ENCODE measurements at places on chromosomes 12 and 14.

DNA sequence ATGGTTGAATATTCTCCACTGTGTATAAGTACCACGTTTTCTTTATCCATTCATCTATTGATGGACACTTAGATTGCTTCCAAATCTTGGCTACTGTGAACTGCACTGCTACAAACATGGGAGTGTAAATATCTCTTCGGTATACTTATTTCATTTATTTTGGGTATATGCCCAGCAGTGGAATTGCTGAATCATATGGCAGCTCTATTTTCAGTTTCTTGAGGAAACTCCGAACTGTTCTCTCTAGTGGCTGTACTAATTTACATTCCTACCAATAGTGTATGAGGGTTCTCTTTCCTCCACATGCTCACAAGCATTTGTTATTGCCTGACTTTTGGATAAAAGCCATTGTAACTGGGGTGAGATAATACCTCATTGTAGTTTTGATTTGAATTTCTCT is 623.1 kb upstream of the LRFN5 start:
- no peak for DNase-seq

DNA sequence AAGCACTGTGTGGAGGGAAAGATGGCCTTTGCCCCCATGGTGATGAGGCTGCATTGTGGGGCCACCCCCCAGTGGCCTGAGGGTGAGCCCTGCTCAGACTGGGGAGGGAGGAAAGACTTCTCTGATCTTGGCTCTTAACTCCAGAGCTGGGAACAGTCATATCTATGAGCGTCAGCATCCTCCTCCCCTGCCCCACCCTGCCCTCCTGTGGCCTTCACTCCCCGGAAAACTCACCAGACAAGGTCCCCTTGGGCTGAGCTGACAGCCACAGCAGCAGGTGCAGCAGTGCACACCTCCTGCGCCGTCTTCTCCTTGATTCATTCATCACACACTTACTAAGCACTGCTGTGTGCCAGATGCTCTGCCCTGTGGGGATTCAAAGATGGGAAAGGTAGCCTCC is 98.8 kb downstream of the B4GALNT3 start:
- DNase-seq, result no peak

GRCh38 chr14:47674543-47675465 is 601 bp downstream of the MDGA2 start:
- no peak for DNase-seq

GRCh38 chr12:22242726-22243125 is 91.8 kb downstream of the ST8SIA1 start:
- no peak for DNase-seq

GRCh38 chr14:22380571-22381407 is 208.2 kb downstream of the DAD1 start:
- DNase-seq, result no peak

GRCh38 chr12:26372866-26373265 is 177.5 kb downstream of the SSPN start:
- no peak for DNase-seq

DNA sequence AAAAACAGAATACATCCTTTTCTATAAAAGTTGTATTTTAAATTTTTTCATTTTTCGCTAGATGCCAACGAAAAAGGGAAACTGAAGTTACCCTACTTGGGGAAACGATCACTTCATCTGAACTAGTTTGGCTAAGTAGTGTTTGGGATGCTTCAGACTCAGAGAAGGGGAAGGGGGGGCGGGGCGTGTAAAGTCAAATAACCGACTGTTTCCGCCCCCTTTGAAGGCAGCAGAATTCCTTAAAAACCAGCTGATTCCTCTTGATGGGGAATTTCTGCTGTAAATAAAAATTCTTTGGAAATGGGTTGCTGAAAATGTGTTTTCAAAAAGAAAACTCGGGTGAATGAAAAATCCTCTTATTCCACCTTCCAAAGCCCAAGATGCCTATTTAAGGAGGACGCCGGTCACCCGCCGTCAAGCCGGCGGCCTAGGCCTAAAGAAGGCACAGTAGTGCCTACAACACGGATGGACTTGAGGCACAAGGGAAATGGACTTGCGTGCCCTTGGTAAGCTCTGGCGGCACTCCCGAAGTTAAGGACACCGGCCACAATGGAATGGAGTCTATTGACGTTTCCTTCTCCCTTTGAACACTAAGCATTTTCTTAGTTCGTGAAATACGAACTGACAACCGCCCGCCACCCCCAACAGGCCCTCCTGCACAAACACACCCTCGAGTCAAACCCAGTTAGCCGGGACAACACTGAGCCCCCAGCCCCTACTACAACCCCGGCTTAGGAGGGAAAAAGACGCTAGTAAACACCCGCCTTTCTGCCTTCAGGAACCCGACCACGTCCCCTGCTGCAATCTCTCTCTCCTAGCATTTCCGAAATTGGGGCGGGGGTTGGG is 1.9 kb downstream of the ATXN2 start:
- peak; percentile 5 for DNase-seq

- DNase-seq, result no peak
These were observed 46.5 kb downstream of the CACNA2D4 start for GRCh38 chr12:1872001-1872400.

- DNase-seq, result no peak
These were observed 105.9 kb downstream of the PRMT8 start for GRCh38 chr12:3596703-3597415.

DNA sequence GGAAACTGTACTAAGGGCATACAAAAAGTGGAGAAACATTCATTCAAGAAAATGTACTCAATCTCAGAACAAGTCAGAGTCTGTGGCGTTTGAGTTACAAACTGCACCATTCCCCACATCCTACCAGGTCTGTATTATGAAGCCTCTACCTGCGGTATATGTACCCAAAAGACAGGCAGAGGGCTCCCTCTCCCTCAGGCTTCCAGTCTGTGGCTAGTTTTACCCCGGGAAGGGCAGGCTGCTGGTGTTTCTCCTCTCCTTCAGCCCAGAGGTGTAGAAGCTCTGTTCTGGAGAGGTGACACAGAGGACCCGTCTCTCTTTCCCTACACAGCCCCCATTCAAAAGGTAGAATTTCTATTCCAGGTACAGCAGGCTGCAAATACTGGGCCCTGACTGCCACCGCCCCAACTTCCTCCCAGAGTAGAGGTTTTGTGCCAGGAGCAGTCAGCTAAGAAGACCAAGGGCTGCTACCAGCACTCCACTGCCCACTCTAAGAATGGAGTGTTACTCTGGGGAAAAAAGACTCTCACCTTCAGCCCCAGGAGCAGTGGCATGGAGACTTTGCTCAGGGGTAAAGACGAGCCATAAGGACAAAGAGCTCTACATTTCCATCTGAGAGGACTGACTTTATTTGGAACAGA is 39.4 kb downstream of the PARP11 start:
- no peak for DNase-seq

DNA sequence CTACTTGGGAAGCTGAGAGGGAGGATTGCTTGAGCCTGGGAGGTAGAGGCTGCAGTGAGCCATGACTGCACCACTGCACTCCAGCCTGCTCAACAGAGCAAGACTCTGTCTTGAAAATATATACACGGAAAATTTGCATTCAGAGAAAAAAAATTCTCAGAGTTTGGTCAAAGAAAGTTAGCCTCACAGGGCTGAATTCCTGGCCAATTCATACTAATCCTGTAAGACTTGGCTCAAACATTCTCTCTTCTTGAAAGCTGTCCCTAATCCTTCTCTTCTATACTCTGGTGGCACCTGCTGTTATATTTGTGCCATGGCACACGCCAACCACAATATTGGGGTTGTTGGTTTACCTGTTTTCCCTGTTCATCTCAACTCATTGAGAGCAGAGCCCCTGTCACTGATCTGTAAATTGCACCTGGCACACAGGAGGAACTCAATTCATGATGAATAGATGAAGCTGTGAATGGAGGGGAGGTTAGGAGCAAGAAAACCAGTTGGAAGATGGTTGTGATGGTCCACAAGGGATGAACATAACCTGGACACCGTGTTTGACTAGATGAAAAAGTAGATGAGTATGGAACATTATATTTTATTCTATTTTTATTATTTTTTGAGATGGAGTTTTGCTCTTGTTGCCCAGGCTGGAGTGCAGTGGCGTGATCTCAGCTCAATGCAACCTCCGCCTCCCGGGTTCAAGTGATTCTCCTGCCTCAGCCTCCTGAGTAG is 36.8 kb upstream of the SPTSSA start:
- no peak for DNase-seq

DNA sequence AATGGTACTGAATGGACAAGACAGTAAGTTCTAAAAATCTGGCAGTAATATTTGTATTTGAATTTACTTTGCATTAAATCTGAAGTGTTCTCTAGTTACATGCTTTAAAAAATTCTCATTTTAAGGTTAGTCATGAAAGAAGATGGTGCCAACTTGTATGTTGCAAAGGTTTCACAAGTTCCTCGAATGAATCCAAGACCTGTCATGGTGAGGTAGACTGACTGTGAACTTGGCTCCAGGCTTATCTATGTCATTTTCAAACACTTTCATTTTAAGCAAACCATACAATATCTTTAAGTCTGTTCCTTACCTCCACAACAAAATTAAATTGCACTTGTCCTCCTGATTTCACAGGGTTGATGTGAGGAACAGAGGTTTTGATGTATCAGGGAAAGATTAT is 23.4 kb downstream of the CLEC2D start:
- DNase-seq, result no peak

DNA sequence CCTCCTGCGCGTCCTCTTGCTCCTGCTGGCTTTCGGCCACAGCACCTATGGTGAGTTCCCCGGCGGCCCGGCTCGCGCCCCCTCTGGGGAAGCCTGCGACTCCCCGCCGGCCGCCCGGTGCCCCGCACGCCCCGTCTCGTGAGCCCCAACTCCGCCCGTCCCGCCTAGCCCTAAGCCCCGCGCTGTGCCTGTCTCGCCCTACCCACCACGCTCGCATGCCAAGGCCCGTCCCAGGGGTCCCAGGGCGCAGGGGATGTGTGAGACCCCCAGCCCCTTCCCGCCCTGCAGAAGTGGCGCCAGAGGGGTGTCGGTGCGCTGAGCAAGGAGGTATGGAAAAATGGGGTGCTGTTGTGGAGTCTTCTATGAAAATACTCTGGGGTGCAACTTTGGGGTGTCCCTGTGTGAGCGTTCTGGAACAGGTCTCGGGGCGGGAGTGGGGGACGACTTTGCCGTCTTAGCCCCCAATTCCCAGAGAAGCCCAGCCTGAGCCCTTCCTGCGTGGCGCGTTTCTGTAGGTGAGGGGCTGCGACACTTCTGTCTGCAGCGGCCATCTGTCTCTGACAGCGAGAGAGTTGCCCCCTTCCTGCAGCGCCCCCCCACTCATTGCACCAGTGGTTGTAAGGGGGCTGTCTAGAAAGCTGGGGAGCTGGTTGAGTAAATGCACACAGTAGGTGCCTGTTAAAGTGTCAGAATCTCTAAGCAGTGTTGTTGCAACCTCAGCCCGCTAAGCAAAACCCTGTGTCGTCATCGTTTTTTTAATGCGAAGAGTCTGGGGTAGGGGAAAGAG is 587 bp downstream of the DLK1 start:
- no peak for DNase-seq

DNA sequence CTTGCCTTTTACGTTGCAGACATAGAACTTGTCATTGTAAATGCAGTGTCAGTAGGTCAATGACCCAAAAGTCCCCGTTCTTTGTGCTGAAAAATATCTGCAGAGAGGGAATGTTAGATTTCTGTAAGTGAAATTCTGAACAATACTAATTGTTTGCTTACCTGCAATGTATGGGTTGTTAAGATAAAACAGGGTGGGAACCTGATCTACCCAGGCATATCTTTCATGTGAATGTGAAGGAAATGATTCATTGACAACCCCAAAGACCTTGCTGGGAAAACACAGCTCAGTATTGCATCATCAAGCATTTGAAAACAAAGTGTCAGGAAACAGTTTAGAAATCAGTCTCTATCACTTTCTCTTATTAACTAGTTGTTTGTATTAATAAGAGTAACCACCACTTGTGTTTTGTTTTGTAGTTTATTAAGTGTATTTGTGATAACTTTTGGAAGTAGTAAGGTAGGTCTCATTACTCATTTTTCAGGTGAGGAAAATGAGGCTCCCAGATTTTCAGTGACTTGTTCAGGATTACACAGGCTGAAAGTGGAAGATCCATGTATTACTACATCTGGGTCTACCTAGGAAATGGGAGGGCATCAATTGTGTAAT is 57.9 kb upstream of the SLC38A2 start:
- DNase-seq, result no peak

- DNase-seq, result no peak
These were observed 1.4 kb downstream of the SLC25A29 start for GRCh38 chr14:100304825-100305323.

DNA sequence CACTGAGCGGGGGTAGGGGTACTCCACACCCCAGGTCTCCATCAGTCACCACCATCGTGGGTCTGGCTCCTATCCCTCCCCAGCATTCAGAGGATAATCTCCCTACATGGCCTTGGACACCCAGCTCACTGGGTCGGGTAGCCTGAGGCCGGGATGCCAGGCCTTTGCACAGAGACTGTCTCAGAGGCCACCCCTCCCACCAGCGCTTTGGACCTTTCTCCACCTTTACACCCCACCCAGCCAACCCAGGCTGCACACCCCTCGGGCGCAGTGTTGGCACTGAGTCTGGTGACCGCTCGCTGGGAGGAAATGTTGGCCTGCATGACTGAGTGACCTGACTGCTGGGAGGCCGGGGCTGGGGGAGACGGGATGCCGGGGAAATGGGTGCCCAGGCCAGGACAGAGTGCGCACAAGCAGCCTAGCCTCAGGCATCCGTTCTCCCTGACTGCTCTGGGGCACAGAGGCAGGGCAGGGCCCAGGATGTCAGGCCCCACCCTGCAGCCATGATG is 10.6 kb upstream of the LBHD2 start:
- DNase-seq, result no peak

- DNase-seq, result no peak
These were observed 67.2 kb upstream of the DIO2 start for GRCh38 chr14:80278293-80279023.

GRCh38 chr14:70116278-70116677 is 72.5 kb downstream of the SLC8A3 start:
- no peak for DNase-seq

GRCh38 chr12:106508966-106509365 is 73.8 kb upstream of the RFX4 start:
- no peak for DNase-seq

GRCh38 chr12:93913845-93914244 is 234.5 kb upstream of the PLXNC1 start:
- DNase-seq, result no peak

GRCh38 chr14:72732022-72732780 is 161.7 kb downstream of the DPF3 start:
- DNase-seq, result no peak

- no peak for DNase-seq
These were observed 233.4 kb upstream of the ABCD2 start for GRCh38 chr12:39853003-39853402.

- no peak for DNase-seq
These were observed 612 bp upstream of the ZDHHC22 start for GRCh38 chr14:77142005-77142800.

DNA sequence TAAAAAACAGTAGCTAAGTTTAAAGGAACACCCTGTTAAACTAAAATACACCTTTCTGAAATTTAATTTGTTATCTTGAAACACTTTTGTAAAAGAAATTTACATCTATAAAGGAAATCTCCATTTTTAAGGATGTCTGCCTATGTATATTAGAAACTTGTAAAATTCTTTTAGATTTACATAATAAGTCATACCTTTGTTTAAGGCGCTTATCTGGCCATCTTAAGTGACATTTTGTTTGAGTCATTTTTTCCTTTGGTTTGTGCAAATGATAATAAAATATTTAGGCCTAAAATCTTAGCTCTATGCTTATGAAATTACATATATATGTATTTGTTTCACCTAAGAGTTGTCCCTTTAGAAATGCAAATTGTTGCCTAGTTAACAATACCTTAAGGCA is 1193.4 kb downstream of the FSCB start:
- no peak for DNase-seq

Measured in stimulated activated CD4-positive, alpha-beta T cell treated with anti-CD3 and anti-CD28 coated beads, Interleukin-4, amount 100 ng/mL, for 24 hours (primary cell).